ENCODE measurements at places on chromosomes 2 and 18.

DNA sequence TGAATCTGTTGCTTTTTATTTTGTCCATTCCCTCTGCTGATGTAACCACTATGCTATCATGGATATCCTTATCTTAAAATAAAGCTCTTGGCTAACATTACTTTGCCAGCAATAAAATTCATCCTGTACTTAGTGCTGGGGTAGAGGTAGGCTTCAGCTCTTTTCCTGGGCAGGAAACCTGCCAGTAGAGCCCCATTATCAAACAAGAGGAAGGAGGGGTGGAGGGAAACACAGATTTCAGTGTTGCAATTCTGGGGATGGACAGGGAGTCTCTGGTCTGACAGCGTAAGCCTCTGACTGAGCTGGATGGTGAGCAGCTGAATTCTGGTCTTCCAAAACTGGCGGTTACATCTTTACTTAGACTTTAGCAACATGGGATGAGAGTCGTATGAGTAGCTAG lies 47.5 kb downstream of the CASP8 start:
- no peak for DNase-seq

DNA sequence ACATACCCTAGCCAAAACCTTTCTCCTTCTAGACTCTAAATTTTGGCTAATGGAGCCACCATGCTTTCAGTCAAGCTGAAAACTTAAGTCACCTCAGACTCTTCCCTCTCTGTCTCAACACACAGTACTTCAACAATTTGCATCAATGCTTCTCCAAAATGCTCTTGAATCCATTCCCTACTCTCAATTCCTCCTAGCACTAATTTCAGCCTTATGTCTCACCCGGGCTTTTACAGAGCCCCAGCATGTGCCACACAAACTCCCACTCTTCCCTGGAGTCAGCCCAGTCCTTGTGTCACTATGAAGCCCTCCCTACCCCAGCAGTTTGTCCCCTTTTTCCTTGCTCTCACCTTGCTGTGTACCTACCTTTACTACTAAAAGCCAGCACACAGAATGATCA lies 38.7 kb downstream of the AAK1 start:
- no peak for DNase-seq

DNA sequence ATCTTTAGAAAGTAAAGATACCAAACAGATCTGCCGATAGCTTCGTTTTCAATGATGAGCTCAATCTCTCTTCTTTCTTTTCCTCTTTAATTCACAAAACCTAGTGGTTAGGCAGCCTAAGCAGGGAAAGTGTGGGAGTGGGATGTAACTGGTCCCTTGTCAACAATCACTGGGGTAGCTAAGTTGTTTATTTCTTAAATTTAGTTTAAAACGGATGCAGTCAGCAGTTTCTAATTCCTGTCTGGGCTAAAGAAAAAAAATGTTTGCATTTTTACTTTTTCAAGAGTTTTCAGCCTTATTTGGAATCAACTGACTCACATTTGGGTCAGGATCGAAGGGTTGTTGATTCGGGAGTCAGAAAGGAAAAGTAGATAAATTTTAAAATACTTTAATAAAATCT lies 137.7 kb upstream of the TACR1 start:
- no peak for DNase-seq

GRCh38 chr2:239830121-239831000 lies 194.8 kb downstream of the NDUFA10 start:
- no peak for DNase-seq

- no peak for DNase-seq
Measured at GRCh38 chr2:72969706-72970105, 52.4 kb downstream of the EMX1 start.

- DNase-seq: no peak
Measured at GRCh38 chr2:129934044-129934822, 45.2 kb upstream of the RAB6C start.

- no peak for DNase-seq
Measured at GRCh38 chr2:43111788-43112554, 114.4 kb downstream of the ZFP36L2 start.

DNA sequence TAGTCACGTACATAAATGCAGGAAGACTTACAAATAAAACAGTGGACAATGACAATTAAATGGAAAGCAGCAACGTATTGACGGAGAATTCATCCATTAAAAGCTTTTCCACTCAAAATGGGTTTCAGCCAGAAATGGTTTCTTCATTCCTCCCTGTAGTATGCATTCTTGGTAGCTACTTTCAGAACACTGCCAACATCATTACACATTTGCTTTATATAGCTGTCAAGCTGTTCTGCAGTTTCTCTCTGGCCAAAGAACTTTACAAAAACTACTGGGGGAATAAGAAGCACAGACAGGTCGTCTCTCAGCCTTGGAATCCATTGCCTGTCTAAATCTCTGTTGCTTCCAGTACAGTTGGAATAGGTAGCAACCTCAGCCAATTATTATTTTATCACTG lies 84.1 kb upstream of the NCKAP5 start:
- no peak for DNase-seq

DNA sequence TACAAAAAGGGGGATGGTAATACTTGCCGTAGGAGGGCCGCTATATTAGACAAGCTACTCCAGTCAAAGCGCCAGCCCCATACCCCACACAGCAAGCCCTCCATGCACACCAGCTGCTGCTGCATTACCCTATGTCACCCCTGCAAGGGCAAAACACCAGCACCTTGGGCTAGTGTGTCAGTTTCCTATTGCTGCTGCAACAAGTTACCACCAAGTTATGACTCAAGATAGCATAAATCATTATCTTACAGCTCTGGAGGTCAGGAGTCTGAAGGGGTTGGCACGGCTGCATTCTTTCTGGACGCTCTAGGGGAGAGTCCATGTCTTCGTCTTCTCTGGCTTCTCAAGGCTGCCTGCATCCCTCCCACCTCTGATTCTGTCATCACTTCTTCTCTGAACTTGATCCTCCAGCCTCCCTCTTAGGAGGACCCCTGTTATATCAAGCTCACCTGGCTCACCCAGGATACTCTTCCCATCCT lies 88.6 kb upstream of the ACAA2 start:
- no peak for DNase-seq

GRCh38 chr18:61333271-61333745 lies at the start of gene CDH20:
CDH20 (plus strand) TSS chr18:61333430.
- no peak for DNase-seq

- no peak for DNase-seq
Measured at GRCh38 chr2:236273126-236273525, 8.9 kb upstream of the ASB18 start.

DNA sequence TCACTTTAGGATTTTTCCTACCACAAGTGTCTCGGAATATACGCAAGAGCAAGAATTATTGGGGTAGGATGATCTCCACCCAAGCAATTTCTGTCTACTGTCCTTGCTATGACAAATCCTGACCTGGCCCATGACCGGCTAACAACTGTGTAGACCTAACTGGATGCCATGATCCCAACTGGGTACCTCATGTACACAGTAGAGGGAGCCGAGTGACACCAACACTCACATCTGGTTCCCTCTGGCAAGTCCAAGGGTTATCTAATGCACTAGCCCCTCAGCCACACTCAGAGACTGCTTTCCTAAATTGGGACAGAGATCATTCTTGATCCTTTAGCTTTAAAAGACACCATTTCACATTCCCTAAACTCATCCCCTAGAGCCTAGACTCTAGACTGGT lies 60.7 kb upstream of the ZNF532 start:
- DNase-seq: no peak

- no peak for DNase-seq
Measured at GRCh38 chr2:33108483-33109443, 162.0 kb downstream of the LTBP1 start.

DNA sequence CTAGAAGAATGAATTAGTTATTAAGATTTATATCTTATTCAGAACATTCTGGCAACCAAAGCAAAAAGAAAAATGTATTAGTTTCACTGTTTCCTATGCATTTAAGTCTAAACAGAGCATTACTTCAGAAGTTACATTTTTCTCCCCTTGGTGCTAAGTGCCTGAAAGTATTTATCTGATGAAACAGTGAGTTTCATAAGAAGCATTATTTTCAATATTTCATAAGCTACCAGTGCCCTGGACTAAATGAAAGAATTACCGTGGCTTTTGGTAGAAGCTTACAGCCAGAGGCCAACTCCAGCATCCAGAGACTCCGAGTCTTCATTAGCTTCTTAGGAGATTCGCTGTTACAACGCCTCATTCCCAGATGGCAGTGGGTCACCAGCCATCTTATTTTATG lies 97.6 kb downstream of the LYPD6B start:
- DNase-seq: no peak

DNA sequence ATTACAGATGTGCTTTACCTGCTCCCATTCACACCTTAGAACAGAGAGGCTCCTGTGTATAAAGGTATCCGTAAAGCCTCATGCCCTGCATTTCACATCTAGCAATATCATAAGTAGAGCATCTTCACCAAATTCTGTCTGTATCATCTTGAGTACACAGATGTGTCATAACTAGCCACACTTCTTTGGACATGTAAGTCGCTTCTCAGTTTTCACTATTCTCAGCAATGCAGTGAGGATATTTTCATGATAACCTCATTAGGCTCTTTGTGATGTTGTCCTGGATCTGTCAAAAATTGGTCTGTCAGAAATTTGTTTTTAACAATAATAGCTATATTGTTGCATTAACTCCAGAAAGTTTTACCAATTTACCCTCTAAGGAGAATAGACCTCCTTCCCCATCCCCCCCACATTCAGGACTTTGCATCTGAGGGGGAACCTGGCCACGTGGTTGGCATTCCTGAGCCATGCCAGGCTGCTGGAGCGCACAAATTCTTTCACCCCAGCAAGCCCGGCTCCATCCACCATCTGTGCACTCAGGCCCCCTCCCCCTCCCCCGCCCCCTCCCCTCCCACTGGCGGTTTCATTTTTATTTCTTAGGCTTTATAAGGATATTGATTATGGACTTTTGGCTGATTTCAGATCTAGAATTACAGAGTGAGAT lies 34.1 kb downstream of the AGAP1 start:
- no peak for DNase-seq

DNA sequence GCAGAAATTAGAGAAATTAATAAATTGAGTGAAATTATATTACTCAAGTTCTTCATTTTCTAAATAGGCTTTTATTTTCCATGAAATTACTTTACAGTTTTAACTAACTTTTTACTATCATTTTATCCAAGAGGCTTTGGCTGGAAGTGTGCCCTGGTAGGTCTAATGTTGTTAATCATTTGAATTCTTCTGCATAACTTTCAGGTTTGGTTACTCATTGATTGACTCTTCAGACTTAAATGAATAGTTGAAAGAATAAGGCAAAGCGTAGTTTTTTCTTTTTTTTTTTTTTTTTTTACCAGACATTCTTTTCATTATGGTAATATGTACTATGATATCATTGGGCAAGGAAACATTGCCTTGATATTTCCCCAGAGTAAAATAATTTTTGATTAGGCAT lies 228.4 kb upstream of the MMADHC start:
- DNase-seq: no peak

- no peak for DNase-seq
Measured at GRCh38 chr18:8741532-8741931, 36.2 kb downstream of the MTCL1 start.

DNA sequence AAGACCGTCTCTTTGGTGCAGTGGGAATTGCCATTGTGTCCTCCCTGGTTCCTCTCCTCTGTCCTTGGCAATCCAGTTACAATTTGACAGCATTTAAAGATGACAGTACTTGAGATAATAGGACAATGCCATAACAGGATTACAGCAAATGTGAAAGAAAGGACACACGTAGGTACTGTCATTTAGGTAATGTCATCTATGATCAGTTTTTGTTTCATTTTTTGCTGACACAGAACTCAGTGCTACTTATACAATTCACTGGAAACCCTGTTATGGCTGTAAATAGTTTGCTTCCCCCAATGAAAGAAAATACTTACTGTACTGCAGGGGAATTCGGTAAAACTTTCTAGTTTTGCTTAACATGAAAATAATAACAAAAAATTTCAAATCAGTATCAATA lies 65.2 kb downstream of the BCL11A start:
- DNase-seq: no peak

GRCh38 chr2:71538241-71538640 lies 84.9 kb downstream of the DYSF start:
- DNase-seq: no peak

- DNase-seq: no peak
Measured at GRCh38 chr18:63421514-63421913, 762 bp downstream of the VPS4B start.

- no peak for DNase-seq
Measured at GRCh38 chr2:66535574-66536289, 100.8 kb downstream of the MEIS1 start.

- no peak for DNase-seq
Measured at GRCh38 chr18:48858676-48859075, 92.1 kb downstream of the SMAD7 start.

GRCh38 chr18:42373584-42373983 lies 418.6 kb downstream of the PIK3C3 start:
- DNase-seq: no peak

DNA sequence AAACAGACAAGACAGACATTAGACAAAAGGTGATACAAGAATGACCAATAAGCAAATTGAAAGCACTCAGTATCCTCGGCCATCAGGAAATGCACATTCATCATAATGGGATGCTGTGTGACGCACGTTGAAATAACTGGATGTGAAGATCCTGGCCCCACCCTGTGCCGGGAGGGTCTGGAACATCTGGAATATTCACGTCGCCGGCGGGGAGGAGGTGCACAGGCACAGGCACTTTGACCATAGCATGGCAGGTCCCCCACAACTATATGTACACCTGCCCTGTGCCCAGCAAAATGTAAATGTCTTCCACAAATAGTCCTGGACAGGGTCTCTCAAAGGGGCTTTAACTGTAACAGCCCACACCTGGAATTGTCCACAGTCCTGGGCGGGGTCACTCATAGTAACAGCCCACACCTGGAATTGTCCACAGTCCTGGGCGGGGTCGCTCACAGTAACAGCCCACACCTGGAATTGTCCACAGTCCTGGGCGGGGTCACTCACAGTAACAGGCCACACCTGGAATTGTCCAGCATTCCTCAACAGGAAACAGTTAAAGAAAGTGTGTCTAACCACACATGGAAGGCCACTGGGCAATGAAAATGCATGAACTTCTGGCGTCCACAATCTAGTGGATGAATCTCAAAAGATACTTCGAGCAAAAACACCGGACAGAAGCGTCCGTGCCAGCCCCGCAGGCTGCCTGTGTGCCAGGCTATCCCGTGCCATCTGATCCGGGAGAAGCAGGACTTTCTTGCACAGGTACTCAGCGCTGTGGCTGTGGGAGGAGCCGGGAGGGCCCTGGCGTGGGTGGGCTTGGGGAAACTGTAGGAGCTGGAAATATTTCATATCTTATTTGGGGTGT lies 113.4 kb downstream of the RTP5 start:
- no peak for DNase-seq

DNA sequence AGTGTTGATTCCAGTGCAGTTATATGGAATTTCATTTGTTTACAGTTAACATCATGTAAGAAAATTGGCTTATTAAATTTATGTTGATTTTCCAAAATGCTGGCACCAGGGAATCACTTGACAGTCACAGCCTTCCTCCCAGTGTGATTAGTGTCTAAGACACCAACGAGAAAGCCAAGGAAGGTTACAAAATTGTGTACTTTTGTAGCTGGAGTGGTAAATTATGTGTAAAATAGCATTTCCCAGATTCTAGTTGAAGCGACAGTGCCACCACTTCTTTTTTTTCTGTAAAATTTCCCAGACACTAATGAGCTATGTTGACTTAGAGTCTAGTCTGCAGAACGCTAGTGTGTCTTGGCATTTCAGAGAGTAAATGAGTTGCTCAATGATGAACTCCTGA lies 101.3 kb downstream of the NCK2 start:
- no peak for DNase-seq
